ENCODE measurements at places on chromosomes 6 and 20.

GRCh38 chr6:152161501-152161900, 354.0 kb downstream of the ESR1 start:
- no peak for DNase-seq

- no peak for DNase-seq
Observed at GRCh38 chr6:5995949-5996713, 10.6 kb downstream of the NRN1 start.

DNA sequence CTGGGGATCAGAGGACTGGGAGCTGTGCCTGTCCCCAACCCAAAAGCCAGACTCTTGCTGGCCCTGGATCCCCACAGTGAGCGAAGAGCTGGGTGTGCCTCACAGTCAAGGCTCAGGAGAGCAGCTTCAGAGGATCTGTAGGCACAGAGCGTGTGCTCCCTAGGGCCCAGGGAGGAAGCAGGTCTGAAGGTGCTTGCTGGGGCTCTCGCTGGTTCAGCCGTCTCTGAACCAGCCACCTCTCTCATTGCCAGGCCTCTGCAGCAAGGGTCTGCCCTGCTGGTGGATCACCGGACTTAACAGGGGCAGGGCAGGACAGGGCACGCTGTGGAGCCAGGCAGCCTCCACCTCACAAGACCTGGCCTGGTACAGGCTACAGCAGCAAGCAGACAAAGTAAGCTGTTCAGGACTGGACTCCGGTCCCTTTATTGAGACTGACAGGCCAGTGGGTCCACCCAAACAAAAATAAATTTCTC, 13.8 kb downstream of the PCIF1 start:
- no peak for DNase-seq

DNA sequence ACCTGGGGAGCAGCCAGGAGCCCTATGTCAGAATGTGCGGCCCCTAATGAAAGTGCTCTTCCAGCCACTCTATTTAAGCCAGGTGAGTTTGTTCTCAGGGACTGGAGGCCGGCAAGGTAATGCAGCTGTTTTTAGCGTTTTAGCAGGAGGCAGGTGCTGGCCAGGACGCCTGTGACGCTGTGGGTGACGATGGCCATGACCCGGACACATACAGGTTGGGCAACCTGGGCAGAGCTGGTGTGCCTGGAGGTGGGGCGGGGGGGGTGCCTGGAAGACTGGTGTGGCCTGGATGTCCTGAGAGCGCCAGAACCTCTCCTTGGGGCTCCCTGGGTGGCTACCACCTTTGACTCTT, 51.7 kb downstream of the RBM38 start:
- no peak for DNase-seq

- DNase-seq, result no peak
Observed at GRCh38 chr6:148700047-148700715, 46.6 kb upstream of the UST start.

DNA sequence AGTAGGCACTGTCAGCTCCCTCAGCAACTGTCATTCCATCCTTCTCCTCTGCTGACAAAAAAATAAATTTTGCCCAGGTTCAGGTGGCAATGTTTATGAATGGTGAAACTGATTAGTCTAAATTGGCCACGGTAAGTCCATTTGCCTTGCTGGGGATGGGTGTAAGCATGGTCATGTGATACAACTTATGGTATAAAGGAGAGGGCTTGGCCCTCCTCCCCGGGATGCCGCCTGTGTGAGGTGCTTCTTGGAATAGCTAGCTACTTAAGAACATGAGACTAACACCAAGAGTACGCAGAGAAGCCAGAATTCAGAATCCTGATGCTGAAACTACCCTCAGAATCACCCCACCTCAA, 94.4 kb upstream of the MAP7 start:
- DNase-seq, result no peak

GRCh38 chr6:44270526-44271405, 516 bp downstream of the TMEM151B start:
- no peak for DNase-seq

DNA sequence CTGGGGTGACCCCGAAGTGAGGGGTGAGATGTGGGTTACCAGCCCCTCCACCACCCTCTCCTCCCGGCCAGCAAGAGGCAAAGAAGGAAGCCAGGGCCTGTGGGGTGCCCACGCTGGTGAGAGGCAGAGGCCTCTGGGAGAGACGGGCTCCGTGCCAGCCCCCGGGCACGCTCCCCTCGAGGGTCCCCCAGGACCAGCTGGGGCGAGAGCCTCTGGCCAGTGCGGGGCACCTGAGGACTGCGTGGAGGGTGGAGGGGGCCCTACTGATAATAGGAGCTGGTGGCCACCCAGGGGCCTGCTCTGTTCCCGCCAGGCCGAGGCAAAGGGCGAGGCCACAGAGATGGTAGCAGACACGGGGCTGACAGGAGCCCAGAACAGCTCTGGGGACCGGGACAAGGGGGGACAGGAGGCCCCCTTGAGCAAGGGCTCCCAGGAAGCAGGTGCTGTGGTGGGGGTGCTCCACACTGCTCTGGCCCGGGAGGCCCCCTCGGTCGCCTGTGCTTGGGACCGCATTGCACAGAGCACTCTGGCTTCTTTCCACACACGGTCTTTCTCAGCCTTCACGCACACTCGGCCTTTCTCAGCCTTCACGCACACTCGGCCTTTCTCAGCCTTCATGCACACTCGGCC, 226.9 kb downstream of the TTLL2 start:
- no peak for DNase-seq

DNA sequence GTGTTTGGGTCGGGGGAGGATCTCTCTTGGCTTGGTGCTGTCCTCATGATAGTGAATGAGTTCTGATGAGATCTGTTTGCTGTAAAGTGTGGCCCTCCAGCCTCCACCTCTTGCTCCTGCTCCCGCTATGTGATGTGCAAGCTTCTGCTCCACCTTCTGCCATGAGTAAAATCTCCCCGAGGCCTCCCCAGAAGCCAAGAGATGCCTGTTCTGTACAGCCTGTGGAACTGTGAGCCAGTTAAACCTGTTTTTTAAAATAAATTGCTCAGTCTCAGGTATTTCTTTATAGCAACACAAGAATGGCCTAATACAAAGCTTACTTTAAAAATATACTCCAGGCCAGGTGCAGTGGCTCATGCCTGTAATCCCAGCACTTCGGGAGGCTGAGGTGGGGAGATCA, 11.3 kb upstream of the CCNC start:
- DNase-seq, result no peak

DNA sequence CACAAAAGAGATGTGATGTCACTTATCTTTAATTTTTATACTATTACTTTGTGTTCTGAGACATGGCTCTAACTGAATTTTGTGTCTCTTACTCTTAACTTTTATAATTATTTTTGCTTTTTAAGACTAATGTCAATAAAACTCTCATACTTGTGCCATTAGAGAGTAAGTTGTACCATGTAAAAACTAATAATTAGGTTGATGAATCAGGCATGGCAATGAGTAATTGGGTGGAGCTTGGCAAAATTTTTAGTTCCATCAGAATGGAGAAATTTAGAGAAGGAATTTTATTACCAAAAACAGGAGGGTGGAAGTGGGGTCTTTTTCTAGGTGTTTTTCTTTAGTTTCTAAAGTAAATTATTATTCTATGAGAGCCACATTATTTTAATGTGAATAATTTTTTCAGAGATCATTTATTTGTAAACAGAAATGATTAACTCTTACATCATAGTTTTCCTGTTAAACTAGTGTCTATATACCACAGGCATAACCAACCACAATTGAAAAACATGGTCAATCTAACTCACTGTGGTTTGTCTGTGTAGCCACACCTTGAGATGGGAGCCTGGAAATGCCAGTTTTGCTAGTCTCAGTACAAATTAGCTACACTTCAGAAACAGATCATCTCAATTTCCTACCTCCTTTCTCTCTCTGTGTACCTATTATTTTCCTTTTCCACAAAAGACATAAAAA, 51.8 kb downstream of the ELOVL4 start:
- no peak for DNase-seq

DNA sequence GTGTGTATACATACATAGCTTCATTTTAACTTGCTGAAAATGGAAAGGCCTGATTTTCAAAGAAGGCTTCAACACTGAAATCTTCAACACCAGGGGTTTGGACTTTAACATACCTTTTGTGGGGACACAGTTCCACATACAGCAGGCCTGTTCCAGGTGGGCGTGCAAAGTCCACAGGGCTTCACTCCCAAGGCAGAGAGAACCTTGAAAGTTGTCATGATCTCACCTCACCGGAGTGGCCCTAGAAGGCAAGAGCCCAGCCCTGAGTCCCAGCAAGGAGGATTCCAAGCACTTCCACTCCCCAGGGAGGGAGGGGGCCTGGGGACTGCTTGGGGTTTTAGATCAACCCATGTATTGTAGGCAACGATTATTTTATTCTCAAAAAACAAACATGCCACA, 47.2 kb downstream of the TMEM242 start:
- no peak for DNase-seq

DNA sequence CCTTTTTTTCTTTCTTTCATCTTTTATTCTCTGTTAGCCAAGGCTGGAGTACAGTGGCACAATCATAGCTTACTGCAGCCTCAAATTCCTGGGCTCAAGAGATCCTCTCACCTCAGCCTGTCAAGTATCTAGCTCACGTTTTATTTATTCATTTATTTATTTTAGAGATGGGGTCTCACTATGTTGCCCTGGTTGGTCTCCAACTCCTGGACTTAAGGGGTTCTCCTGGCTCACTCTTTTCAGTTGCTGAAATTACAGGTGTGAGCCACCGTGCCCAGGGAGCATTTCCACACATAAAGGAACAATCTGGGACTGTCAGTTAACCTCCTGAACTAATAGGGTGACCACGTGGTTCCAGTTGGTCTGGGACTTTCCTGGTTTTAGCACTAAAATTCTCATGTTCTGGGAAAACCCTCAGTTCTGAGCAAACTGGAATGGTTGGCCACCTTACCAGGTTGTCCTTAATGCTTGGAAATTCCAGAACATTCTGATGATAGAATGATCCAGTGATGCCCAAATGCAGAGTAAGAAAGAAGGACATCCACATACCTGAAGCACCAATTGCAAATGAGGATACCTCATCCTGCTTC, 105.5 kb upstream of the ZNF217 start:
- no peak for DNase-seq

DNA sequence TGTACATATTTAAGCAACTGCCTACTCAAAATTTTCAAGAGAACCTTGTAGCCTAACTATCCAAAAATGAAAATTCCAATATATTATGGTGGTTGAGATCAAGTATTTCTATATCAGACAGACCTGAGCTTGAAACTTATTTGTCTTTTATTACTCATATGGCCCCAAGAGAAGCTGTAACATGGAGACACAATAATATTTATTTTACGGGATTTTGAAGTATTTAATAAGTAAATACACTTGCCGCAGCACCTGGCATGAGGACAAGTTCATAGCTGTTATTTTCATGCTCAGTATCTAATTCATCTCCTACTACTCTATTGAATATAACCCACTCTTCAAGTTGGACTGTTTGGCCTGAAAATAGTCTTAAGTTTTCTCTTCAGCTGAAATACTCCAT, 28.0 kb downstream of the PTPRK start:
- DNase-seq, result no peak

DNA sequence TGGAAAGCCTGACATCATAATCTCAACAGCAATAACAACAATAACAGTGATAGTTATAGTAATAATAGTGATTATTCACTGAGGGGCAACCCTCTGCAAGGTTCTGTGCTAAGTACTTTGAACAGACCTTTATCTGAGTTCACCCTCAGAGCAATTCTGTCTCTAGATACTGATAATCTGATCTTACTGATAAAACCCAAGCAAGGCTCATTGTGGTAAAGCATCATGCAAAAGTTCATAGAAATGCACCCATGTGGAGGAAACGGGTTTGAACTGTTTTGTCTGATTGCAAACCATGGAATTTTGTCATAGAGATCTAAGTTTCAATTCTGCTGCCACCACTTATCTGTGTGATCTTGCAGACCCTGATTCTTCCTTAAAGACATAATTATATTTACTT, 1.3 kb upstream of the KIAA0408 start:
- DNase-seq, result no peak

DNA sequence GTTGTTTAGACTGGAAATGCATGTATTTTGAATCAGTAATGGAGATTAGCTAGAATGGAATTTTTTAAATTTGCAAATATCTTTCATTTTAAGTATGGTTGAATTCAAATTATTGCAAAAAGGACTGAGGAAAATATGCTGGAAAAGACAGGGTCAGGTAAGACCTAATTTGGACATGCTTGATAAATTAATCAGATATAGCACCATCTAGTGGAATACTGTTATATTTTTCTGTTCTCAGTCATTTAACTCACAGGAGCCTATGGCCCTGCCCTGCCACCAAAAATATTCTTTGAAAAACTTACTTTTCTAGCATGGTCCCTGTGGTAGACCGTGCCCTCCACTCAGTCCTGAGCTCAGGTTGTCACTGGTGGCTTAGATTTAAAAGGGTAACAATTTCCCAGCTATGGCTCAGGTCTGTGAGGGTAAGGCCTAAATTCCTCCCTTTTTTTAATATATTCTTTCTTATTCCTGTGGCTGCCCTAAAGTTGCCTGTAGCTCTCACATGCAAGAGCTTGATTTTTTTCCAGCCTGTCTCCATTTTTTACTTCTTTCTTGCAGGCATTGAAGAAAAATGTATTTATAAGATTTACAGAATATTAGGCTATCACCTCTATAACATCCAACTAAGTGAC, 25.3 kb upstream of the KIAA1586 start:
- DNase-seq, result no peak

DNA sequence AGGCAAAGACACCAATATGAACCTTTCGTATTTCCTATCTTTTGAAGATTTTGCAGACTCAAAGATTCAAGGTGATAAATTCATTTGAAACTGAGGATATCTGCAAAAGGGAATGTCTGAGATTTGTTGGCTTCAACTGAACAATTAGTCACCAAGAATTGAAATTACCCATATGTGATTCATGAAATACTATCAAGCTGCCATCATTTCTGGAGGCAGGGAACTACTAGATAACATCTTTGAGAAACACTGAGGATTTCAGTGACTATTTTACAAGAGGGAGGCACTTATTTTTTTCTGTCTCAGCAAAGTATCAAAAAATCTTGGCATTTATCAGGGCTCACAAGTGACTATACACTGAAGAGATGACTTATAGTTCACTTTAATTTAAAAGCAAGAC, 39.8 kb upstream of the MMS22L start:
- DNase-seq, result no peak

GRCh38 chr20:60035-60918, 27.2 kb upstream of the DEFB125 start:
- no peak for DNase-seq

DNA sequence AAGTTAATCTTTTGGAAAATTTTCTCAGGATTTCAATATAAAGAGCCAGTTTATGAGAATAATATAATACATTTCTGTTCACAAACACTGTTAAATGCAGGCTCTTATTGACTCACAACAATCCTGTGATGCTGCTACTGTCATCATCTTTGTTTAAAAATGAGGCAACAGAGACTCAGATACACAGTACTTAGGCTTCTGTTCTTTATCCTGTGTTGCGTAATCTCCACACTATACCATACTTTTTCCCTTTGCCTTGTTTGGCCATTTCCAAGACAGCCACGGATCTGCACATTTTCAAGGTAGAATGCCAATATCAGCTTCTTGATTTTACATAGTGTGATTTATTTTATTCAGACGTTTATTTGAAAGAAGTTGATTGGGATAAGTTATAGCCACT, 699.0 kb upstream of the CITED2 start:
- DNase-seq, result no peak

- DNase-seq, result no peak
Observed at GRCh38 chr6:162200041-162200440, 527.5 kb downstream of the PRKN start.

Measured in stimulated activated CD4-positive, alpha-beta T cell treated with anti-CD3 and anti-CD28 coated beads, TNF-alpha, amount 100 ng/mL, for 48 hours (primary cell).